Pancreas (tissue), 10 donors: ENCODE measurements at places on chromosomes 16 and 17. TPM values are rescaled to one million over a fixed set of nuclear protein-coding genes. Genes with fewer than 3 reads are reported as not detected.

The ENKD1 gene
- 171 TPM for polyA plus RNA-seq

DNA sequence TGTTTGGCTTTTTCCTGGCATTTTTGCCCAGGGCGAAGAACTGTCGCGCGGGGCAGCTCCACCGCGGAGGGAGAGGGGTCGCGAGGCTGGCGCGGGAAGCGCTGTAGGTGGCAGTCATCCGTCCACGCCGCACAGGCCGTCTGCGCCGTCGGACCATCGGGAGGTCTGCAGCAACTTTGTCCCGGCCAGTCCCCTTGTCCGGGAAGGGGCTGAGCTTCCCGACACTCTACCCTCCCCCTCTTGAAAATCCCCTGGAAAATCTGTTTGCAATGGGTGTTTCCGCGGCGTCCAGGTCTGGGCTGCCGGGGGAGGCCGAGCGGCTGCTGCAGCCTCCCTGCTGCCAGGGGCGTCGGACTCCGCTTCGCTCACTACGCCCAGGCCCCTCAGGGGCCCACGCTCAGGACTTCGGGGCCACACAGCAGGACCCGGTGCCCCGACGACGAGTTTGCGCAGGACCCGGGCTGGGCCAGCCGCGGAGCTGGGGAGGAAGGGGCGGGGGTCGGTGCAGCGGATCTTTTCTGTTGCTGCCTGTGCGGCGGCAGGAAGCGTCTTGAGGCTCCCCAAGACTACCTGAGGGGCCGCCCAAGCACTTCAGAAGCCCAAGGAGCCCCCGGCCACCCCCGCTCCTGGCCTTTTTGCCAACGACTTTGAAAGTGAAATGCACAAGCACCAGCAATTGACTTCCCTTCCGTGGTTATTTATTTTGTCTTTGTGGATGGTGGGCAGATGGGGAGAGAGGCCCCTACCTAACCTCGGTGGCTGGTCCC, 2.3 kb upstream of the CBX4 start:
- DNase-seq = no peak

- no peak for DNase-seq
Observed at GRCh38 chr17:49977463-49978389, 8.7 kb downstream of the DLX4 start.

- peak; percentile 75 for DNase-seq
Observed at GRCh38 chr16:2719328-2720063, 528 bp downstream of the PRSS27 start.

DNA sequence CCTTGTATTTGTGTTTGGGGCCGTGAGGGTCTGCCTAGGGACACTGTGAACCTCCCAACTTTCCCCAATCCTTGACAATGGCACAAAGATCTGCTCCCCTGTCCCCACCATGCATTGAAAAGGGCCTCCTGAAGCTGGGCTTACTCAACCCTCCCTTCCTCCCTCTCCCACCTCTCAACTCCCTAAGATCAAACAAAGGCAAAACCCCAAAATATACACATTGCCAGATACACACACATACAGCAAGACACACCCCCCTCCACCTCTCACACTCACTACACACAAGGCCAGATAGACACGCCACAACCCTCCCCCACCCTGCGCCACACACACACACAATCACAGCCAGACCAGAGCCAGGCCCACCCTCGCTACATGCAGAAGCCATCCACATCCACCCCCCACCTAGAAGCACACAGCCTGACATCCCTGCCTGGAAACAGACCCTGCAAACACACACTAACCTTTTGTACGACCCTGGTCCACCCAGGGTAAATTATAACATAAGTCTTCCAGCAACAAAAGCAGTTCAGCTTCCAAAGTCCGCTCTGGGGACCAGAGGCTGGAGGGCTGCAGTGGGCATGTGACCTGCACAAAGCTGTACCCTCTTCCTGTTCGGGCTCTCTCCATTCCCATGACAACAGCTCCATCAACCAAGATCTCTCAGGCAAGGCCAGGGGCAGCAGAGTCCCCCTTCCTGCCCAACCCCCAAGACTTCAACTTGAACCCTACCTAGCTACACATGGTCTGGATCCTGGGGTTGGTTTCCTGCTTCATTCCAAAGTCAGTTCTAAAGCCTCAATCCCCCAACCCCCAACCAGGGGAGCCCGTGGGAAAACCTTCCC, 1.9 kb downstream of the PCGF2 start:
- DNase-seq = no peak

The KRTAP2-2 gene
- polyA plus RNA-seq = not detected

DNA sequence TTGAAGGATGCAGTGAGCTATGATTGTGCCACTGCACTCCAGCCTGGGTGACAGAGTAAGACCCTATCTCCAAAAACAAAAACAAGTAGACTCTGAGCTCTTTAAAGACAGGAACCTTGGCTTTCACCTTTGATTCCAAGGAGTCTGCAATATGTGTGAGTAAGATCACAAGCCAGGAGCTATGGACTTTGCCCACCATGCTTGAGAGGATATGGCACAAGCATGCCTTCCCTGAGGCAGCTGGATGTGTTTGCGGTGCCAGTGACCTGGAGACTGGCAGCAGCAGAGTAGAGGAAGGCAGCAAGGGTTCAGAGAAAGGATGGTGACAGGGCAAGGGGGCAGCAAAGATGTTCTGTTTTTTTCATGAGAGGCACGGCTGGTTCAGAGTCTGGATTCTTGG, 14.5 kb upstream of the PRKCA start:
- no peak for DNase-seq

- DNase-seq = no peak
Observed at GRCh38 chr16:77840673-77841501, 52.5 kb downstream of the VAT1L start.

DNA sequence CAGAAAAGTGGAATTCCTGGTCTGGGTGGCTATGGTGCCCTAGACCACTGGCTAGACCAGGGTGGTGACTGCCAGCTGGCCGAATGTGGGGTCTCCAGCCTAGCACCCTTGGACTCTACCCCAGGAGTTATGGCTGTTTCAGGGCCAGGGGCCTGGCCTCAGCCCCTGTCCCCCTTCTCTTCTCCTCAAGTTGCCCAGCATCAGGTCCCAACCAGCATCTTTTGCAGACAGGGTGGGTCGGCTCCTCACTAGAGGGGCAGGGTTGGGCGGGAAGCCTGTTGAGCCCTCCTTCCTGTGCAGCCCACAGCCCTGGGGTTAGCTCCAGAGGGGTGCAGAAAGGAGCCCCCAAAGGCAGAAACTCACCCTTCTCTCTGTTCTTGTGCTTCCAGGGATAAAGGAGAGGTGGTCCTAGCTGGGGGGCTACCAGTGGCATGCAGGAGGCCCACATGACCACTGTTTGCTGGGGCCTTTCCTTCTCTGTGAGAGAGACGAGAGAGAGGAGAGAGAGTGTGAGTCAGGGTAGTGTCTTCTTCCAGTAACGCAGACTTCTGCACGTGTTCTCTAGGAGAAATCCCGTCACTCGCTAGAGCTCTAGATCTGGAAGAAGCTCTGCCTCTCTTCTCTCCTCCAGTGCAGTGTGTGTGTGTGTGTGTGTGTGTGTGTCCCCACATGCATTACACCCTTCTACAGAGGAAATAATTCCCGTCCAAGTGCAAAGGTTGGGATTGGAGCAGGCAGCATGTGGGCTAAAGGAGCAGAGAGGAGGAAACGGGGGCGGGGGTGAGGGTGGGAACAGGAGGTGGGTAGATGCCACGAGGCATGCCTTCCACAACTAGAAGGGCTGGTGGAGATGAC, 209.4 kb downstream of the SEC14L1 start:
- peak; percentile 6 for DNase-seq

DNA sequence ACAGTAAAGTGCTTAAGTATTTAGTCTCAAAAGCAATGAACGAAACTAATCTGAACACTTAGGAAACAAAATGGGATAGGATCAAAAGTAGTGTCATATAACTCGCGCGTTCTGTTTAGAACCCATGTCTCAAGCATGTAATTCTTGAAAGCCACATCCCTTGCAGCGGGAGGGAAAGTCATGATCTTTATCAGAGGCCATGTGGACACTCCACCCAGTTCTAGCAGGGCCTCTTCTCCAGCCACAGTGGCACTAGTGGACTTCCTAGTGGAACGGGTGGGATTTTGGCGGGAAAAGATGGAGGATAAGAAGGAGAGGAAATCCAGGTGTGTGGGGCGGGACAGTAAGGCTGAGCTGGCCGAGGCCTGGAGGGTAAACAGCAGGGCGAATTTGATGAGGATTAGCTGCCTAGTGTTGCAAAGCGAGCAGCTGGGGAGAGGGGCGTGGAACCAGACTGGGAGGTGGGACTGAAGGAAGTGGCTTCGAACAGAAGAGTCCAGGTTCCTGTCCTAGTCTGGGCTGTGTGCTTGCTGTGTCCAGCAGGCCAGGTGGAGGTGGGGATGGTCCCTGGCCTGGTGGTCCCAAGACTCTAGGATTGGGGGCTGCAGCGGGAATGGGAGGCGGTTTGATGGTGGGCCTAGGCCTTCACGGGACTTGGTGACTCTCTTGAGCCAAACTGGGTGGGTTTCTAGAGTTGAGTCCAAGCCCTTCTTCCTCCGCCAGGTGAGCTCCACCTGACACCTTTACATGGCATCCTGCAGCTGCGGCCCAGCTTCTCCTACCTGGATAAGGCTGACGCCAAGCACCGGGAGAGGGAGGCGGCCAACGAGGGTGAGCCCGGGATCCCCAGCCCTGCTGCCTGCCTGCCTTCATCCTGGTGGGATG, 15.9 kb downstream of the POLR3E start:
- no peak for DNase-seq

GRCh38 chr17:34741967-34742366, 162.6 kb downstream of the TMEM132E start:
- no peak for DNase-seq

- no peak for DNase-seq
Observed at GRCh38 chr17:28954886-28955285, 3.6 kb upstream of the PHF12 start.

- DNase-seq = no peak
Observed at GRCh38 chr16:22633280-22633679, 122.6 kb downstream of the NPIPB5 start.

- no peak for DNase-seq
Observed at GRCh38 chr17:74960570-74961342, 11.8 kb downstream of the HID1 start.

The LLGL2 gene
- polyA plus RNA-seq = 286 TPM

DNA sequence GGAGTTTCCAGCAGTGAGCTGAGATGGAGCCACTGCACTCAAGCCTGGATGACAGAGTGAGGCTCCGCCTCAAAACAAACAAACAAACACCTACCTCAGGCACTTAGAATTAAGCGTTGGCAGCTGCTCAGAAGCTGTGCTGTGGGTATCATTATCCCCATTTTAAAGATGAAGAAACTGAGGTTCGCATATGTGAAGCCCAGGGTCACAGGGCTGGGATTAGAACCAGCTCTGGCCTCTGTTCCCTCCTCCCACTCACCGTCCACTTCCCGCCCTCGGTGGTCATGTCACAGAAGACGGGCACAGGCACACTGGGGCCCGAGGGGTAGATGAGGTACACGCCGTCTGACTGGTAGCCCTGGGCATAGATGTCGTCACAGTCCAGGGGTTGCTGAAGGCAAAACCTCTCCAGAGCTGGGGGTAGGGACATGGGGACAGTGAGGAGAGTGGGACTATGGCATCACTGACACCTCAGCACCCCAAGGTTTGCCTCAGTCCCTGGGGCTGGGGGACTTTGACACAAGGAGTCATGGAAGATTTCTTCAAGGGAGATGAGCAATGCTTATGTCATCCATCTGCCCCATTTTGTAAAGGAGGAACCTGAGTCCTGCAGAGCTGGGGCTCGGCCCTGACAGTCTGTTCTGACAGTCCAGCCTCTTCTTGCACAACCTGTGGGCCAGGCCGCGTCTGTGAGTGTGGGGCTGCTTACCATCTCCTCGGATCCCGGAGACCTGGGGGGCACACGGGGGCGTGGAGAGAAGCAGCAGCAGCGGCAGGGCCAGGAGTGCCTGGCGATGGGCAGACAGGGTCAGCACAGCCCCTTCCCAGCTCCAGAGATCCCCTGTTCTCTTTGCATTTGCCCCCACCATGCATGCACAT, 700 bp downstream of the MFAP4 start:
- no peak for DNase-seq

DNA sequence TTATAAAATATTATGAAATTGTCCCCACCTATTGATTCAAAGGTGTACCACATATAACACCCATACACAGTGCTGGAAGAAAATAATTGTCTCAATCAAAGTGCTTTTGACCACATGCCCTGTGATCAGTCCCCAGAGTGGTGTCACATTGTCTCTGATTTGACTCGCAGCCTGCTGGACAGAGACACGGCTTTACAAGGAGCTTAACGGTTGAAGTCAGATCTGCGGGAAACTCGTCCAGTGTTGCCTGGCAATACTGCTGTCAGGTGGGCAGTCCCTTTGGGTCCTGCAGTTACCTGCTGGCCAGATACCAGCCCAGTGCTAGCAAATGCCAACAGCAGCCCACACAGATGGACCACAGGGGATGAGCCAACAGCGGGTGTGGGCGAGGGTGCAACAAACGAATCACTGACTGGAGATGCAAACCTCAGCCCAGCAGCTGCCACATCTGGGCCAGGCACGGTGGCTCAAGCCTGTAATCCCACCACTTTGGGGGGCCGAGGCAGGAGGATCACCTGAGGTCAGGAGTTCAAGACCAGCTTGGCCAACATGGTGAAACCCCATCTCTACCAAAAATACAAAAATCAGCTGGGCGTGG, 26.2 kb upstream of the SSTR2 start:
- no peak for DNase-seq

GRCh38 chr17:29726715-29727252, 104.1 kb upstream of the CORO6 start:
- DNase-seq = no peak

DNA sequence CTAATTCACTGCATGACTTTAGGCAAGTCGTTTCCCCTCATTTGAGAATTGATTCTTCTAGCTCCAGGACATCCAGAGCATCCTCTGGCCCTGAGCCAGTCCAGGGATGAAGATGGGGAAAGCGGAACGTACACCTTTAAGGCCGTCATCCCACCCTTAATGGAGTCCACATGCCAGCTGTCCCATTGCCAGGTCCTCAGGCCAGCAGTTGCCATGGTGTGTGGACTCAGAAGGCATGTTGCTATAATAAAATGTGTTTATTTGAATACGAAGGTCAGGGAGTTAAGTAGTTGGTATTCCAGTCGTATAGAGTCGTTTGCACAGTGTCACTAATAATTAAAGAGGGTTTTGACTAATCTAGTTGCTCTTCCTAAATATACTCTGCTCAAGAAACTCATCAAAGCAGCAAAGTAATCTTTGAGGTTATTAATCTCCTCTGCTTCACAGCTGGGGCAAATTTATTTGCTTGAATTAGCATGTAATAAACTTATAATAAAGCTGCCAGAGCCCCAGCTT, 30.4 kb downstream of the CCDC182 start:
- no peak for DNase-seq

The BRIP1 gene
- polyA plus RNA-seq = 0.15 TPM
